IMR-90 (cell line): ENCODE measurements at places on chromosomes 13 and 19.

- DNase-seq, result no peak
Observed at GRCh38 chr19:1844513-1845124, 3.7 kb downstream of the REXO1 start.

DNA sequence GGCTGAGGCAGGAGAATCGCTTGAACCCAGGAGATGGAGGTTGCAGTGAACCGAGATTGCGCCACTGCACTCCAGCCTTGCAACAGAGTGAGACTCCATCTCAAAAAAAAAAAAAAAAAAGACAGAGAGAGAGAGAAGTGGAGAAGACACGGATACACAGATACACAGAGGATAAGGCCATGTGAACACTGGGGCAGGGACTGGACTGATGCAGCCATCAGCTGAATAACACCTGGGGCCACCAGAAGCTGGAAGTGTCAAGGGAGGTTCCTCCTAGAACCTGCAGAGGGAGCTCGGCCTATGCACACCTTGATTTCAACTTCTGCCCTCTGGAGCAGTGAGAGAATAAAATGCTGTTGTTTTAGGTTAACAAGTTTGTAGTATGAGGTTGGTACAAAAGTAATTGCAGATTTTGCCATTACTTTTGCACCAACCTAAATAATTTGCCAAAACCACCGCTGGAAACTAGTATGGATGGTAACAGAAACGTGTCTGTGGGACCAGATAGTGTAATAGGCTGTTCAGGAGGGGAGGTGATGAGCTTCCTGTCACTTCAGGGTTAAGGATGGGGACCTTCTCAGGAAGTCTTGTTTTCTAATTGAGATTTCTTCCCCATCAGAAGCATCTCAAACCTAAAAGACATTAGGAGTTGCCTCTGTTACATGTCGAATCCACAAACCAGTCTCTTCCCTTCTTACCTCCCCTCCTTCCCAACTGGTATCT is 36.4 kb upstream of the IGSF23 start:
- peak; percentile 20 for DNase-seq

DNA sequence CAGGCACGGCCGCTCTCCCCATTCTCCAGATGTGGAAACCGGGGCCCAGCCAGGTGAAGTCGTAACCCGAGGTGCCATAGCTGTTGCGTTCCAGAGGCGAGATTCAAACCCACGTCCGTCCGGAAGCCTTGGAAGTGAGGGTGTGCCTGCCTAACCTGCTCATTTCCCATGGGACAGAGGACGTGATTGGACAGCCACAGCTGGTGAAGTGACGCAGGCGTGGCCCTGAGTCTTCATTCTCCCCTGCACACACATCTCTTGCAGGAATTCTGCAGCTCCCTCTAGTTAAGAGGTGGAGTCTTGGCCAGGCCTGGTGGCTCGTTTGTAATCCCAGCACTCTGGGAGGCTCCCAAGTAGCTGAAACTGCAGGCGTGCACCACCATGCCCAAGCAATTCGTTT is 16.8 kb downstream of the MEIS3 start:
- DNase-seq, result no peak

DNA sequence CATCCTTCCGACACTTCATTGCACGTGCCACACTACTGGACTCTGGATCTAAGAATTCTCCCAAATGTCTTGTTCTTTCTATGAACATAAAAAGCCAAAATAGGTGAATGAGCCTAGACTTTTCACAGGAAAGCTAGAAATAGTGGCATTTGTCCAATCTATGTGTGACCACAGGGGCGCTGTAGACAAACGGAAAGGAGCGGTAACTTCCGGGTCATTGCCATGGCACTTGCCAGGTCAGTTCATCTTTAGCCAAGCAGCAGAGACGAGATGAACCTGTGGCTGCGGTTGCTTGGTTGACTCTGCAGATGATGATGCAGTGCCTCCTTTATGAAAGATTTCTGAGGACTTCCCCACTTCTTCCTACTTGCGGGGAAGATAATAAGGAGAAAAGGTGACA is 65.6 kb downstream of the ADGRE1 start:
- no peak for DNase-seq

- DNase-seq, result no peak
Observed at GRCh38 chr13:102675115-102675514, 19.7 kb downstream of the METTL21C start.

- peak; percentile 4 for DNase-seq
Observed at GRCh38 chr13:51222037-51222685, at the start of gene FAM124A. Gene FAM124A (plus strand): TSS chr13:51222398. CDS start chr13:51222502, 104 bp downstream.

DNA sequence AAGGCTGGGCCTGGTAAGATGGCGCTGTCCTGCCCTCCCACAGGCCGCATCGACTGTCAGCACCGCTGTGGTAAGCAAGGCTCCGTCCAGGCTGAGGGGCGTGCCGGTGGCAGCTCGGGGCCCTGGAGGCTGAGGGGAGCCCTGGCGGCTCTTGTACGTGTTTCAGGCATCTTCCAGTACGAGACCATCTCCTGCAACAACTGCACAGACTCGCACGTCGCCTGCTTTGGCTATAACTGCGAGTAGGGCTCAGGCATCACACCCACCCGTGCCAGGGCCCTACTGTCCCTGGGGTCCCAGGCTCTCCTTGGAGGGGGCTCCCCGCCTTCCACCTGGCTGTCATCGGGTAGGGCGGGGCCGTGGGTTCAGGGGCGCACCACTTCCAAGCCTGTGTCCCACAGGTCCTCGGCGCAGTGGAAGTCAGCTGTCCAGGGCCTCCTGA is 1.2 kb downstream of the IZUMO4 start:
- DNase-seq, result no peak

- no peak for DNase-seq
Observed at GRCh38 chr19:41239961-41240574, 21.0 kb downstream of the AXL start.

DNA sequence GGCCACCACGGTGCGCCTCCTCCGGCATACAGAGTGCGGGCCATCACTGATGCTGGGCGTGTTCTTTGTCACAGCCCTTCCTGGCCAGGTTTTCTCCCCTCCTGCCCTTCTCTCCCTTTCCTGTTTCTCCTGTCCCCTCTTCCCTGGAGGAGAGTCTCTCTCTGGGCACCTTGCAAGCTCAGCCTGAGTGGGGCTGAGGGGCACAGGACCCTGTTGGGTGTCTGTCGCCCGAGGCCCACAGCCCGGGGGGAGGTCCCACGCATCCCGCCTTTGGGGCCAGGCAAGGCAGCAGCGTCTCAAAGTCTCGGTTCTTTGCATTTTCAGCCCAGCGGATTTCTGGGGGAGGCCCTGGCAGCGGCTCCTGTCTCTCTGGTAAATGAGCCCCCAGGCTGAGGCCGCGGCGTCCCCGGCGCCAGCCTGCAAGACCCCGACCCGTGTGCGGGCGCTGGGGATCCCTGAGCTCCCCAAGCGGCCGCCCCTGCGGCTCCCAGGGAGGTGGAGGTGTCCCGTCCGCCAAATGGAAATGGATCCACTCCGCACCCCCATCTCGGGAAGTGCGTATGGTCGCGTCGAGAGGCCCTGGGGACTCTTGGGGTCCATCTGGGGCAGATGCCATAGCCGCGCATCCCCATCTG is 47.2 kb downstream of the COMP start:
- no peak for DNase-seq

- no peak for DNase-seq
Observed at GRCh38 chr13:64029343-64030093, 2613.9 kb upstream of the PCDH20 start.

GRCh38 chr19:35760711-35761349 is 2.9 kb downstream of the PROSER3 start:
- DNase-seq, result no peak

- DNase-seq, result no peak
Observed at GRCh38 chr13:84684048-84684662, 801.9 kb upstream of the SLITRK1 start.

DNA sequence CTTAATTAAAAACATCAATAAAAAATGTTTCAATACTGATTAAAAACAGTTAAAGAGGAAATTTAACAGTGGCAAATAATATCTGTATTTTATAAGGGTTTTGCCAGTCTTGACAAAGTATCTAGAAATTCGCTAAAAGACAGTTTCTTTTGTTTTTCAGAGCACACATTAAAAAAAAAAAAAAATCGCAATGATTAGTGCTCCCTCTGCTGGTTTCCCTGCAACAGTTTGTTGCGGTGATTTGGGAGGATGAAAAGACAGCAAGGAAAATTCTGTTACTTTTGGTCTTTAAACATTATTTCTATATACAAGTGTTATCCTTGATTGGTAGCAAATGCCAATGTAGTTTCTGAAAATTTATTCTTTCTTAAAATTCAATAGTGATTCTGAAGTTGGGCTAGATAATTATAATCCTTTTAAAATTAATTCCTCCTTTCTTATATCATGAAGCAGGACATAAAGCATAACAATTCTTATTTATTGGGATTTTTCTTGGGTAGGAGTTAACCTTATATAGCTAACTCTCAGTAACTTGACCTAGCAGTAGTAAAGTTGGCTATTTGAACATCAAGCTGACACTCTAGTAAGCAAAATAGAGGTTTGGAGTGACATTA is 23.1 kb upstream of the SPRY2 start:
- peak; percentile 49 for DNase-seq

DNA sequence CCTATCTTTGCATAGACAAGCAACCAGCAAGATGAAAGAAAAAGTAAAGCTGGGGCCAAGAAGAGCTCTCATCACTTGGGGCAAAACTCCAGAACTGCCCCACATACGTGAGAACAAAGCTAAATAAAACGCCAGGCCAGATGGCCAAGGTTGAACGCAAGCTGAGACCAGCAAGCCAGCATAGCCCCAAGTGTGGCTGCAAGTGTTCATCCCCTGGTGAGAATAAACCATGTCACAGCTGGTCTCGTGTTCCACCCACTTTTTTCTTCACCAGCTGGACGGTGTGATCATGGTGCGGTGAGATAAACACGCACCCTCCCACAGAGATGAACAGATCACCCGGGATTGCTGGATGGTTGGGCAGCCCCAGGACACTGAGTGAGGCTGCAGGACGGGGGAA is 109.6 kb upstream of the CACNA1A start:
- DNase-seq, result peak; percentile 61

DNA sequence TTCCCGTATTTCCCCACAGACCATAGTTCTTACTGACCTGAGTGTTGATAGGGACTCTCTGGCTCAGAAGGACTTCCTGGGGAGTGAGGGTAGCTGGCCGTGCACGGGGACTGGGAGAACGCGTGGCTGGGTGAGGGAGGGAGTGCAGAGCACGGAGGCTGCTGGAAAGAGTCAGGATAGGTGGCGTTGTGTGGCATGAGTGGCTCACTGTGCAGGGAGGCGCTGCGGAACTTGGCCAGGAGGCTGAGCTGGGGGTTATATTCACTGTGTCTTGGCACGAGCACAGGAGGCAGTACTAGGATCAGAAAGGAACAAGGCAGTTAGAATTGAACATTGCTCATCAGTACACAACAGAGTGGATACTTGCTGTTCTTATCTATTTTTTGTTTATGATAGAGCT is 47.4 kb downstream of the SMAD9 start:
- DNase-seq, result no peak

DNA sequence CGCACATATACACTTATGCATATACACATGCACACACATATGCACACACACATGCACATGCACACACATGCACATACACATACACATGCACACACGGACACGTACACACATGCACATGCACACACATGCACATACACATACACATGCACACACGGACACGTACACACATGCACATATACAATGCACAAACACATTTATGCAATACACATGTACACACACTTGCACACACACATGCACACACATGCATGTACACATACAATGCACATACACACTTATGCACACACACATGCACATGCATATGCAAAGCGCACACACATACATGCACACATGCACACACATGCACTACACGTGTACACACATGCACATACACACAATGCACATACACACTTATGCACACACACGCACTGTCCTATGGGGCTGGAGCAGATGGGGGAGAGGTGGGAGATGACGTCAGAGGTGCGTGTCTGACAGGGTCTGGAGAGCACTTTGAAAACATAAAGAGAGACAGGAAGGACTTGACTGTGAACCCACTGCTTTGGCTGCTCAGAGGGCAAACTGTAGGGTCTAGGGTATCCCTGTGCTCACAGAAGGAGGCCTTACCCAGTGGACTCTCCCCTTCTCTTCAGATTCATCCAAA is 108.2 kb downstream of the UQCRFS1 start:
- no peak for DNase-seq

GRCh38 chr19:35710784-35711723 is 6.7 kb downstream of the ZBTB32 start:
- no peak for DNase-seq

GRCh38 chr19:16199275-16199932 is 1.7 kb downstream of the AP1M1 start:
- no peak for DNase-seq

GRCh38 chr13:96041326-96042110 is 11.7 kb downstream of the UGGT2 start:
- DNase-seq, result no peak

DNA sequence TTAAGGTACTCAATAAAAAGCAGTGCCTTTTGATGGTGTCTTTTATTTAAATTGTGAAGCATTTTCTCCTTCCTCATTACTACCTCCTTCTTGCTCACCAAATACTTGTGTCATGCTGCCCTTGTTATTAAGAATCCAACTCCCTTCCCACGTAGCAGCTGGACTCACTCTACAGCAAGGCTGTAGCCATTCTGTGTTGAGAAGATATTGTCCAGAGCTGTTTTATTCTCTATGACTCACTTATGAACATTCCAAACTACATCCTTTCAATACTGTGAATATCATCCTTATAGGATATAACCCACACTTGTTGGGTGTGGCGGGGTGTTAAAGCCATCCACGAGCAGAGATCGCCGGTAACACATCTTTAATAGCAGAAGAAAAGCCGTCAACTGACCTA is 1671.5 kb upstream of the SLC10A2 start:
- no peak for DNase-seq

- DNase-seq, result no peak
Observed at GRCh38 chr13:77558016-77558415, 22.5 kb downstream of the SCEL start.

DNA sequence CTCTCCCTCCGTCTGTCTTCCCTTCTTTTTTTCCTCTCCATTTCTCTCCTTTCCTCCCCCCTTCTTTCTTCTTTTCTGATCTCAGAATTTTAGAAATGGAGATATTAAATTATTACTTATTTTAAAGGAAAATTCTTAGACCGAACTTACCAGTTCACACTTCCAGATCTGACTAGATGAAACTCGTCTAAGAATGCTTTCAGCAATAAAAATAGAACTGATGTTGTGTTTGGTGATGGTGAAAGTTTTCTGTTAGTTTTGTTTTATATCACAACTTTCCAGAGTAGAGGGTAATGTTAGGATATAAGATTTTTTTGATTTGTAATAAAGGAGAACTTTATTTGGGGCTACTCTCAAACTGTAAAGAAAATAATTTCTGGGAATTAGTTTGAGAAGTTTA is 29.9 kb downstream of the UCHL3 start:
- DNase-seq, result no peak

- no peak for DNase-seq
Observed at GRCh38 chr13:43134868-43135267, 111.5 kb downstream of the DNAJC15 start.

- DNase-seq, result no peak
Observed at GRCh38 chr13:44810061-44810840, 179.0 kb downstream of the NUFIP1 start.

GRCh38 chr13:112154301-112155060 is 87.5 kb downstream of the SOX1 start:
- no peak for DNase-seq

GRCh38 chr19:5828661-5829566 is 10.6 kb downstream of the FUT6 start:
- DNase-seq, result no peak
